ENCODE measurements at places on chromosomes 2 and 18.

- DNase-seq = no peak
Observed at GRCh38 chr18:63197246-63197869, 122.2 kb downstream of the BCL2 start.

- no peak for DNase-seq
Observed at GRCh38 chr18:64119916-64120315, 29.0 kb downstream of the LINC00305 start.

DNA sequence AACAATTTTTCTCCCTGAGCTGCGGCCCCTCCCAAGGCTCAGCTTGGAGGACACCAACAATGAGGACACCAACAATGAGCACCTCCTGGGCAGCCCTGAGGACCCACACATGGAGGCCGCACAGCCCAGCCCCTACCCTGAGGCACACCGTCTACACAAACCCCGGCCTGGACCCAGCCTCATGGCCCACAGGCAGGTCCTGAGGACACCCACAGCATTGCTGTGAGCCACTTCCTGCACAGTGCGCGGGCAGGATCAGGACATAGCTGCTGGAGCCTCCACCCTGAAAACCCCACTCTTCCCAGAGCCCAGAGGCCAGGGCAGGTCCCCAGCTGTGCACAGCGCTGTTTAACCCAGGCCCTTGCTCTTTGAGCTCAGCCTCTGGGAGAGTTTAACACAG, 194.3 kb downstream of the RTP5 start:
- no peak for DNase-seq

DNA sequence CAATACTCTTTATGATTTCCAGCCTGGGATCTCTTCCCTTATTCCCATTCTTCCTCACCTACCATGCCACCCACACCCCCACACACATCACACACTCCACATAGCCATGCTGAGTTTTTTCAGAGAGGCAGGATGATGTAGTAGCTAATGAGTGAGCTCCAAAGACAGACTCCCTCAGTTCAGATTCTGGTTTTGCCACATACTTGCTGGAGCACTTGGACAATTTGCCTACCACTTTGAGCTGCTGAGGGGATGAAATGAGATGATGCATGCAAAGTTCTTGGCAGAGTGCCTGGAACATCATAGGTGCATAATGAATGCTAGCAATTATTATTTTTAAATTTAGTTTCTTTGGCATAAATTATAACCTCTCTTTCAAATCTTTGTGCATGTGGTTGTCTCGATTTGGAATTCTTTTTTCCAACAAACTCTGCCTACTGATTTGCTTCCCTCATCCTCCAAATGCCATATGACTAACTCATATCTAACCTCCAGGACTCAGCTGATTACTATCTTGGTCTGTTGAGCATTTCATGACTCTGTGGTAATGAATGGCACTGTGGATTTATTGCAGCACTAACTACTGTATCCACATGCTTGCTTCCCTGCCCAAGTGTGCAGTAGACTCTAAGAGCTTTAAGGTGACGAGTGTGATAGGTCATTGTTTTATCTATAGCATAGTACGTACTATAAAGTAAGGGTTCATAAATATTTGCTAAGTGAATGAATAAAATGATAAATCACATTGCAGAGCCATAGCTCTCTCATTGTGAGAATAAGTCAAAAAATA, 99.1 kb downstream of the TACR1 start:
- no peak for DNase-seq

DNA sequence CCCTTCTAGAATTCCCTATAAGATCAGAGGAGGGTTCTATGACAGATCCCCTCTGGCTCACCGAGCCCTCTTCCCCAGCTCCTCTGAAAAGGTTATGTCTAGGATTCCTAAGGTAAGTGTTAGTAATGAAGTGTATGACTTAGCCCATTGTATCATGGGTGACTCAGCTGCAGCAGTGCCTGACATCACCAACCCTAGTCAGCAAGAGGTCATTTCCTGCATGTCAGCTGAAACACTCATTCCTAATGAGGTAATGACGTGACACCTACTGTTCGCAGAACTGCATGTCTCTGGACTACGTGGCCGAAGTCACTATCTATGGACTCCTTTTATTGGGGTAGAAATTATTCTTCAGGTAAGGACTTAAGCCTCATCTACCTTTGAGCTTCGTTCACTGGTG, 196.1 kb upstream of the MYT1L start:
- DNase-seq = no peak

GRCh38 chr2:188604579-188604978, 312.9 kb downstream of the GULP1 start:
- no peak for DNase-seq

- DNase-seq = no peak
Observed at GRCh38 chr2:194870974-194871535, 786.0 kb upstream of the SLC39A10 start.

GRCh38 chr2:220509096-220509757, 881.8 kb downstream of the SLC4A3 start:
- no peak for DNase-seq

GRCh38 chr2:69495861-69496260, 58.6 kb upstream of the NFU1 start:
- no peak for DNase-seq

Data from stimulated activated CD8-positive, alpha-beta memory T cell treated with anti-CD3 and anti-CD28 coated beads, Interleukin-2, amount 100 ng/mL, for 1 hour (primary cell).